ENCODE measurements at places on chromosomes 4 and X.

- no peak for DNase-seq
Measured at GRCh38 chrX:30568136-30568535, 9.4 kb downstream of the TASL start.

DNA sequence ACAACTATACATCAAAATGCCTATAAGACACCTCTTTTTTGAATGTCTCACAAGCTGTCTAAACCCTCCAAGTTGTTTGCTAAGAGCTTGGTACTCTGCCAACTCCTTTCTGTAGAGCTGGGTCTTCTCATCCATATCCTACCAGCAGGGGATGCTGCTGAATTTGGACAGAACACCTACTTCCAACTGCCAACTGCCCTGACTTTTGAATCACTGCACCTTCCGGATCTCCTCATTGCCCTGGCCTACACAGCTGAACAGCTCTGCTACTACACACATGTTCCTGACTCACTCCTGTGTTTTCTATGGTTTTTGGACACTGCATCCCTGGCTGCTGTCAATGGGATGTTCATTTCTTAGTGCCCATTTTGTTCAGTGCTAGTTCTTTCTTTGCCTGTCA lies 18.7 kb downstream of the FAM184B start:
- DNase-seq = peak; percentile 41

- no peak for DNase-seq
Measured at GRCh38 chr4:26611885-26612284, 28.0 kb downstream of the TBC1D19 start.

DNA sequence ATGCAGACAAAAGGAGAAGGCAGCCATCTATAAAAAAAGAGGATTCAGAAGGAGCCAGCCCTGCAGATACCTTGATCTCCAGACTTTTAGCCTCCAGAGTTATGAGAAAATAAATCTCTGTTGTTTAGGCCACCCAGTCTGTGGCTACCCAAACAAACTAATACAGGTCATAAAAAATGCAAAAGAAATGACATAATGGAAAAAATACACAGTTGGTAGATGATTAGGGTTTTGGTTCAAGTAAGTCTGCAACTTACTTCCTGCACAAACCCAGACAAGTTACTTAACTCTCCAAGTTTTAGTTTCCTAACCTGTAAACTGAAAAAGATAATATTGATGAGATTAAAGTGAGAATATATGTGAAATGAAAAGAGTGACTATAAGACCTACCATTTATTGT lies 11.3 kb downstream of the QDPR start:
- DNase-seq = no peak

GRCh38 chr4:19494961-19495360 lies 756.7 kb upstream of the SLIT2 start:
- no peak for DNase-seq

DNA sequence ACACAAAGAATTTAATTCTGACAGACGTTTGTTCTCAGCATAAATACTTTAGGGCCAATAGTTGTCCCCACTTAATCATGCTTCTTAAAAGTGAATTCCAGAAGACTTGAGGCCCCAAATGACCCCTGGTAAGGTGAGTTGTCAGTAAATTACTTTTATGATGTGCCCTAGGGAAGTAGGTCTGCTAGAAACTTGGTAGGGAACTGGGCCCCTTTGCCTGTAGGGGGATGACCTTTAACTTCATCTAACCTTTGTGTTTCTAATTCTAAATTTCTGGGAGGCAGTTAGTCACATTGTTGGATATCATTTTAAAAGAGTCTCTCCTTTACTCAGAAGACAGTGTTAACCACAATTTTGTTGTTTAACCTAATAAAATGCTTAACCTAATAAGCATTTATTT lies 28.8 kb downstream of the HHIP start:
- DNase-seq = no peak

- DNase-seq = no peak
Measured at GRCh38 chrX:113297437-113297836, 456.8 kb upstream of the AMOT start.

DNA sequence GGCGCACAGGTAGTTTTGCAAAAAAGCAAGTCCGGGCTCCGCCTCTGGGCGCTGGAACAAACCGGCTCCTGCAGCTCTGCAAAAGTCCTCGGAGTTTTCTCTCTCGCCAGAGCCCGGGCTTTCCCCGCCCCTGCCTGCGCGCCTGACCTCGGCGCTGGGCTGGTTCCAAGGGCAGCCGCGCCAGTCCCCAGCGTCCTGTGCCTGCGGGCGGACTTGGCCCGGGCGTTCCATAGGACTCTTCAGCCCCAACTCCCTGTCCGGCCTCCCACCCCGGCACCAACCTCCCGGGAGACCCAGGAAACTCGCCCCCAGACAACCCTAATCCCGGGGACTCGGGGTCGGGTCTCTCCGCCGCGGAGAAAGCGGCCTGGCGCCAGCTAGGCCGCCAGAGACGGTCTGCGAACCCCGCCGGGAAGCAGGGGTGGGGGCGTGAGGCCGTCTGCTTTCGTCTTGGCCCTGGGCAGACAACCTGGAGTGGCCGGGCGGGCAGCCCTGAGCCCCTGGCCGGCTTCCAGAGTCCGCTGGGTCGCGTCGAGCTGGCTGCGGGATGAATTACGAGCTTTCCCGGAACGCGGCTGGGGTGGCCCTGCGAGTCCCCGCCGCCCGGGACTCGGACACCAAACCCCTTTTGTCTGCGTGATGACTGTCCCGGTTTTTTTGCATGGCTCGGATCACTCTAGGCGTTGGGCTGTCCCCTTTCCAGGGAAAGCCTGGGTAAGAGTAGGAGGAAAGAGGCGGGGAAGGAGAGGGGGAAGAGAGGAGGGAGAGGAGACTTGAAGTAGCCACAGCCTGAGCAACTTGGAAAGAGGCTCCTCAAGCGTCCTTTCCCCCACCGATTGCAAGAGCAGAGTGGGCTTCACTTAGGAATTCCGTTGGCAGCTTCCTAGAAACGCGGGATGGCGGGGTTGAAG lies 916 bp downstream of the MXRA5 start:
- DNase-seq = no peak

DNA sequence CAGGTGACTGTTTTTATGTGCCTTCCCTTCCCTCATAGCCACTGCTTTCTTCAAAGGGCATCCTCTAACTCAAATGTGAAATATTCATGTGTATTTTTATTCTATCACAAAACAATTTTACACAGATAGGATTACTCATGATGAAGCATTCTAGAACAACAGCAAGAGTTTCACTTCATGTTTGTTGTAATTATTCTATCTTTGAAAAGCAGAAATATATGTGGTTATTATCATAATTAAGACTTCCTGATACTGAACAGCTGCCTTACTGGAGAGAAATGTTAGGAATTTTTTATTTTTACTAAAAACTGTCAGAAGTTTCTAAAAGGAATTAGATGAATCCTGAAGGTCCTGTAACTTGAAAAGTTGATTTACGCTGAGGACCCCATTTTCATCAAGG lies 229.1 kb downstream of the PALLD start:
- DNase-seq = no peak

DNA sequence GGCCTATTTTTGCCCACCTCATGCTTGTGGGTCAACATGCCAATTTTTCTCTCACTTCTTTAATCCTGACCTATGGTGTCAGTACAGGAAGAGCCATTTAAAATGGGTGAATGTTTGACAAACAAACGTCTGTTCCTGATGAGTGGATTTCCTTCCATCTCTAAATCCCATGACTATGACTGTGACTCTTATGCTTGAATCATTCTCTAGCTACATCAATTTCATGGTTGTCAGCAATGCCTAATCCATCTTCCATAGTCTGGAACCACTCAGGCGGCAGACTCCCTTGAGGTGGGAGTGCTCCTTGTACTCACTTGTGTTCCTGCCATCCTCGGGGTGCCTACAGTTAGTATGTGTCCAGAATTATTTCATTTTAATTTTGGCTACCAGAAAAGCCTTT lies 194.9 kb upstream of the RPS6KA3 start:
- DNase-seq = peak; percentile 3

- no peak for DNase-seq
Measured at GRCh38 chrX:125340490-125340889, 20.8 kb downstream of the TEX13C start.

GRCh38 chrX:152928761-152929400 lies 31.0 kb downstream of the ZNF185 start:
- DNase-seq = no peak

DNA sequence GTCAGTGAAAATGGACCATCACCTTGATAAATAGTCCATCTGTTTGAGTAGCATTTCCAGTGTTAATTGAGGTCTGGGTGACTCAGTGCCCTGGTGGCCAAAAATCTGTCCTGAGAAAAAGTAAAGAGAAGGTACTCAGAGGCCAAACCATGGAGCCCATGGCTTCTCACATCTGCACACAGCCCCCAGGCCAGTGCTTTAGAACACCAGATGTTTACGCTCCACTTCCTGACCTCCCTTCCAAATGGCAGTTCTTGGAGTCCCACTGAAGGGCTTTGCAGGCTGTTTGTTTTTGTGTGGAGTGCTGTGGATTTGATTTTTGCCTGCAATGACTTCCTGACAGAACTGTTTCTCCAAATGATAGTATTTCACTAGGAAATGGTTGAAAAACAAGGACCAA lies 60.2 kb upstream of the GPC4 start:
- no peak for DNase-seq

DNA sequence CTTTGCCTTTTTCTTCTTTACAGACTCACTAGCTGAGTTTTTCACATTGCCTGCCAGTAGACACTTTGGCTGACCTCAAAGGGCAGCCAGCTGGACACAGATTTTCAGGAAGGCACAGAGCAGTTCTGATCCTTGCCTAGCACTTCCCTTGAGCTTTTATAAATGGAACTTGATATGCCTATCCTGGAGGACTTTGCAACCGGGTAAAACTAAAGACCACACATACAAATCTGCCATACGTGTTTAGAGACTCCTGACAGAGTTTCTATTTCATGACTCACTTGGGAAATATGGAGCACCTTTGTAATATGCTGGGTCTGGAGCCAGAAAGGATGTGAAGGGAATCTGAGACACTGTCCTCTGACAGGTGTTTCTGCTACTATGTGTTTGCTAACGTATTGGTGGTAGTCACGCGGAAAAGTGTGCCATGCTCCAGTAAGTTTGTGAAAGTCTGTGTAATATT lies 56.7 kb upstream of the RASSF6 start:
- DNase-seq = peak; percentile 99

- DNase-seq = no peak
Measured at GRCh38 chrX:68533656-68534055, 34.8 kb downstream of the YIPF6 start.

- no peak for DNase-seq
Measured at GRCh38 chr4:84678976-84679744, 96.2 kb downstream of the CDS1 start.

- DNase-seq = no peak
Measured at GRCh38 chr4:598925-599324, 22.8 kb upstream of the TMEM271 start.

All from epithelial cell of prostate (primary cell).